ENCODE measurements at places on chromosomes 4 and X.
A peak's percentile ranks its signal among the peaks of the same experiment; 100 is the strongest.

GRCh38 chrX:107823042-107823441 is 2.6 kb upstream of the MID2 start:
- DNase-seq, result no peak

- DNase-seq, result no peak
These were observed 29.3 kb downstream of the CRMP1 start for GRCh38 chr4:5863461-5864113.

- no peak for DNase-seq
These were observed 52.8 kb downstream of the PPEF2 start for GRCh38 chr4:75849461-75849860.

GRCh38 chr4:78318126-78318525 is 233.4 kb upstream of the ANXA3 start:
- DNase-seq, result no peak

- DNase-seq, result no peak
These were observed 155.8 kb downstream of the ATP10D start for GRCh38 chr4:47640911-47641310.

DNA sequence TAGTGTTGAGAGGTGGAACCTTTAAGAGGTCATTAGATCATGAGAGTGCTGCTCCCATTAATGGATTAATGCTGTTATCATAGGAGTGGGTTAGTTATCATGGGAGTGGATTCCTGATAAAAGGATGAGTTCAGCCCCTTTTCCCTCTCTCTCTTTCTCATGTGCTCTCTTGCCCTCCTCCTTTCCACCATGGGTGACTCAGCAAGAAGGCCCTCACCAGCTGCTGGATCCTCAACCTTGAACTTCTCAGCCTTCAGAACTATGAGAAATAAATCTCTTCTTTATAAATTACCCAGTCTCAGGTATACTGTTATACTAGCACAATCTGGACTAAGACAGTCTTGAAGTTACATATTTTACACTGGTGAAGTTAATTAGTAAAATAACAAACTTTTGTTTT is 10.0 kb upstream of the CDKL5 start:
- no peak for DNase-seq

DNA sequence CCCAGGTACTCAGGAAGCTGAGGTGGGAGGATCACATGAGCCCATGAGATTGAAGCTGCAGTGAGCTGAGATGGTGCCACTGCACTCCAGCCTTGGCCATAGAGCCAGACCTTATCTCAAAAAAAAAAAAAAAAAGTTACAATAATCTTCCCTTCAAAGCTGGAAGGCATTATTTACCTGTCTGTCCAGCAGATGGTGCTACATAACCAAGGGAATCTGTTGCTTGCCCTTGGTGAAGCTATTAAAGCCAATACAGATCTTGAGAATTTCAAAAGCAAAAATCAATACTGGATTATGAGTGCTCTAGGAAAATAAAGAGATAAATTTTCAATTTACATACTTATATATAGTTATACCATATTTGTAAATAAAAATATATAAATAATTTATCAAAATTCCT is 25.9 kb downstream of the PKD2 start:
- DNase-seq, result peak; percentile 62

GRCh38 chrX:113033966-113034680 is 193.5 kb upstream of the AMOT start:
- DNase-seq, result no peak

DNA sequence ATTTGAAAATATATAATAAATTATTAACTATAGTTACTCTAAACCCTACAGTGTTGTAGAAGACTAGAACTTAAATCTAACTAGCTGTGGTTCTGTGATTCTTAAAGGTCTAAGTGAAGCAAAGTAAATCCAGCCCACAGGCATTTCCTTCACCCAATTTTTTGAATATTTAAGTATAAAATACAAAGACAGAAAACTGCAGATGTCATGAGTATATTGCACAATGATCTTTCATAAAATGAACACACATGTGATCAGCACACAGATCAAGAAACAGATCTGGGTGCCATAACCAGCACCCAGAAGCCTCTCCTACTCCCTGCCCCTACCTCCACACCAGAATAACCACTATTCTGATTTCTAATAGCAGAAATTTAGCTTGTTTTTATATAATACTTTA is 82.9 kb downstream of the CAMK2D start:
- DNase-seq, result no peak

DNA sequence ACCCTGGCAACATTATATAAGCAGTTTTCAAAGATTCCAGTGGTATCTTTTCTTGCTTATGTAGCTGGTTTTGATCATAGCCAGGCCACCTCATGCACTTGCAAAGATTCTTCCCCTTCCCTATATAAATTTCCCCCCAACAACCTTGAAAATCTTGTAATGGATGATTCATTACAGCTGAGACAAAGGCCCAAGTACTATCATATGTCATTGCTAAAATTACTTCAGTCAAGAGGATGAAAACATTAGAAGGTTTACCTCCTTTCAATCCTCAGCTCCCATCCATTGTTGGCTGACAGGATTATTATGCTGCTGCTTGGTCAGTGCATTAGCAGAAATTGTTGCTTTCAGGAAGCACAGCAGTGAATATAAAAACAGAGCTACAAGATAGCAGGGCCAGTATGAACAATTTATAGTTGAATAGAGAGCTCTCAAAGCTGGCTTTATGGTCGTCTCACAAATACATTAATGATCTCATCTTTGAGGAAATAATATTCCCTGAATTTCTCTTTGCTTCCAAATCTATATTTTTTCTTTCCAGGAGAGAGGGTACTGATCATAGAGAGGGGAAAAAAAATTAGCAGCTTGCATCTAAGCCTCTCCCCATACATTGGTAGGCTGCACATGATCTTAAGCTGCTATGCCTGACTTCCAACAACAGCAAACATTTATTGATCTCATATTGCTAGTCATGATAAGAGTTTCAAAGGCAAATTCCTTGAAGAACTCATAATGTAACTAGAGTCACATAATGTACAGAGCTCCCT is 7.7 kb upstream of the ARHGEF38 start:
- no peak for DNase-seq

- no peak for DNase-seq
These were observed 37.5 kb upstream of the NOCT start for GRCh38 chr4:138978028-138978585.

GRCh38 chrX:154327038-154327820 is 31.6 kb downstream of the TKTL1 start:
- peak; percentile 51 for DNase-seq

GRCh38 chr4:1022051-1022738 is 10.8 kb downstream of the FGFRL1 start:
- DNase-seq, result no peak

GRCh38 chrX:11787564-11787963 is 29.5 kb downstream of the MSL3 start:
- DNase-seq, result peak; percentile 71

GRCh38 chr4:76811604-76812412 is 86.1 kb downstream of the SOWAHB start:
- no peak for DNase-seq

DNA sequence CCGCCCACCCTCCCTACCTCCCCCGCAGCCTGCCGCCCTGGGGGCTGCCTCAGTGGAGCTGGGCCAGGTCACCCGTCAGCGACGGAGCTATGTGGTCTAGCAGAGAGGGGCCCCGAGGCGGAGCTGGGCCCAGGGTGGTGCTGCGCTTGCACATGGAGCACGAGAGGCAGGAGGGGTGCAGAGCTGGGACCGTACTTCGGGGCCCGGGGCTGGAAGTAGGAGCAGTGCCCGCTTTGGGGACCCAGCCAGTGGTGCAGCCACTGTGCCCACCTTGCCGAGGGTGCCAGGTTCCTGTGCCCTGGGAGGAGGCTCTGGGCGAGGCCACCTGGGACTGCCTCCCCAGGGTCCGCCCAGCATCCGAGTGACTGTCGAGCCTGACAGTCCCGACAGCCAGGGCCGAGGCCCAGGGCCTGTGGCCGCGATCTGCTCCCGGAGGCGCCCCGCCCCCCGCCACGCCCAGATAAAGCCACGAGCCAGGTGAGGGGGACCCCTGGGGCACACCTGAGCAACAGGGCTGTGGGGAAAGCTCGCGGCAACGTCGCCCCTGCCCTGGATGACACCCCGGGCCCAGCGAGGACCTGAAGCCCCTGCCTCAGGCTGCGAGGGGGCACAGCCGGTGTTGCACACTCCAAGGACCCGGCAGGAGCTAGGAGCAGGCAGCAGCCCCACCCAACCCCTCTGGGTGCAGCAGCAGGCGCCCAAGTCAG is 117.5 kb downstream of the DNAAF6 start:
- DNase-seq, result no peak

DNA sequence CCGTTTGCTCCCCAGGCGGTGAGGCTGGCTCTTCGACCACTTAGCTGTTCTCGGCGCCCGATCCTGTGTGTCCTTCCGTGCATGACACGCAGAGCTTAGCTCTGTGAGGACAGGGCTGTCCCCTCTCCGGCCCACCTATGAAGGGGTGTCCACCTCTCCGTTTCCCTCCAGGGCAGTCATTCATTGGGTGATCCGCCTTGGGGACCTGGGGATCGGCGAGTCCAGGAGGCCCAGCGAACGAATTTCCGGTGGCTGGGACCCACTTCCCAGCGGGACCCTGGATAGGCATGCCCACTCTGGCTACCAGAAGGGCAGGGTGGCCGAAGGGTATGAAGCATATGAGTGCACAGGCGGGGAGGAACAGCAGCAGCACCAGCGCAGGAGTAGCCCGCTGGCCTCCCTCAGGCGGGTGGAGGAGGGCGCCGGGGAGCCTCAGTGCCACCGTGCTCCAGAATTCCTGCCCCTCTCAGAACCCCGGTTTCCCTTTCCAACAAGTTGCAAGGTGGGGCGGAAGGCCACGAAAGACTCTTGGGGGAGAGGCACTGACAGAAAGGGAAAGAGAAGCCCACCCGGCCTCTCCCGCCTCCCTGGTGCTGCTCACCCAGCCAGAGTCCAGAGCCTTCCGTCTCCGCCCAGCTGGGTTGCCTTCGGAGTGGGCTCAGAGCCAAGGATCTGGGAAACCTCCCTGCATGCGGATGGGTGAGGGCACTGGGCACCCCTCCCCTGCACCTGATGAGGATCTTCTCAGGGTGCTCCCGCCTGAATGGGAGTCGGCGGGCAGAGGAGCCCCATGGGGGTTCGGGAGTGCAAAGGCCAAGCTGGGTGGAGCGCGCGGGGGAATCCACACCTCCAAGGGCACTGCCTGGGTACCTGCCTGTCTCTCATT is 8.6 kb downstream of the HMX1 start:
- DNase-seq, result no peak

GRCh38 chr4:169259271-169259670 is 11.5 kb downstream of the SH3RF1 start:
- no peak for DNase-seq

- no peak for DNase-seq
These were observed 2.7 kb downstream of the TKTL1 start for GRCh38 chrX:154298312-154298711.

- DNase-seq, result no peak
These were observed 1495.5 kb upstream of the ADGRL3 start for GRCh38 chr4:59704616-59705015.

DNA sequence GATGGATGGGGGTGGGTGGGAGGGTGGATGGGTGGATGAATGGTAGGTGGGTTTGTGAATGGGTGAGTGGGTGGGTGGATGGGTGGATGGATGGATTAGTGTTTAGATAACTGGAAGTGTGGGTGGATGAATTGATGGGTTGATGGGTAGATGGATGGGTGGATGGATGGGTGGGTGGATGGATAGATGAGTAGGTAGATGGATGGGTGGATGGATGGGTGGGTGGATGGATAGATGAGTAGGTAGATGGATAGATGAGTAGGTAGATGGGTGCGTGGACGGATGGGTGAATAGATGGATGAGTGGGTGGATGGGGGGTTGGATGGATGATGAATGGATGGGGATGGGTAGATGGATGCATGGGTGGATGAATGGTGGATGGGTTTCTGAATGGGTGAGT is 20.3 kb upstream of the ASMTL start:
- peak; percentile 3 for DNase-seq

GRCh38 chr4:38647101-38647819 is 16.7 kb upstream of the KLF3 start:
- no peak for DNase-seq

- no peak for DNase-seq
These were observed 2.9 kb downstream of the MSANTD1 start for GRCh38 chr4:3251691-3252479.

GRCh38 chr4:166460769-166461550 is 587.9 kb downstream of the TLL1 start:
- no peak for DNase-seq

DNA sequence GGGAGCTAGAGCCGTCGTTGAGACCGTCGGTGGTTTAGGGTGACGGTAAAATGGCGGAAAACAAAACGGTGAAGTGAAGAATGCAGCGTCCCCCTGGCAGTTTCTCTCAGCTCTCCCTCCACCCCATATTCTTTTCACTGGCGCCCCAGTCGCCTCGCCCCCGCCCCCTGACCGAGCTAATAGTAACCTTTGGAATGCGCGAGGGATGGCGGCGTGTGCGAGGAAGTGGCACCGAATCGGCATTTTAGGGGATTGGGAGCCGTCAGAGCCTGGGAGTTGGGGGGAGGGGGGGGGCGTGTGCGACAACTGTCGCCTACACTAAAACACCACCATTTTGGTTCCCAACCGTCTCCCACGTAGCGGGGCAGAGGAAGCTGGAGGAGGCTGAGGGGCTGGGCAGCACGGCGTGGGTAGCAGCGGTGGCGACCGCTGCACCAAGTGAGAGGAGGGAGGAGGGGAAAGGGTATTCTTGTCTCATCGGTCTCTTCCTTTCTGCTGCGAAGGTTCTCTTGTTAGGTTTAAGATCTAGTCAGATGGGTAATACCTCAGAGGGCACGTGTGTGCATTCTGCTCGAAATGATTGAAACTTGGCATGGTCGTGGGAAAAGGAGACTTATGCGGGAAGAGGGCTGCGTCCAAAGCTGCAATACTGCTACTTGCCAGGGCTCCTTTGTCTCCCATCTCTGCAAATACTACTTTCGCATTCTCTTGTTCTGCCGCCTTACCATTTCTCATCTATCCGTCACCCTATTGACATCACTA is 840 bp downstream of the ZNF711 start:
- DNase-seq, result no peak

DNA sequence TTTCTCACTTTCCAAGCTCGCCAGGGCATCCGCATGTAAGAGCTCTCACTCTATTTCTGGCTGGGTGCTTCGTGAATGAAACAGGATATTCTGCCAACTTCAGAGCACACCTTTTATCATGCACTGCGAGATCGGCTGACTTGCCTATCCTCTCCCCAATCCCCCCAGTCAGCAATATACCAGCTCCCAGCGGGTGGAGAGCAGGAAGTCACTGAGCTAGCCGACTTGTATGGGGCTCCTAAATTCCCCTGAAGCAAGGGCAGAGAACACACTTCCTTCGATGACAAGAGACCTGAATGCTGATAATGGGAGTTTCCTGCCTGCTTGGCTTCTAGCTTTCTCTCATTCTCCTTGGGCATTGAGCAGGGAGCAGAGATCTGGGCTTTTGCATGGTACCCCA is 33.8 kb upstream of the MAMLD1 start:
- no peak for DNase-seq

DNA sequence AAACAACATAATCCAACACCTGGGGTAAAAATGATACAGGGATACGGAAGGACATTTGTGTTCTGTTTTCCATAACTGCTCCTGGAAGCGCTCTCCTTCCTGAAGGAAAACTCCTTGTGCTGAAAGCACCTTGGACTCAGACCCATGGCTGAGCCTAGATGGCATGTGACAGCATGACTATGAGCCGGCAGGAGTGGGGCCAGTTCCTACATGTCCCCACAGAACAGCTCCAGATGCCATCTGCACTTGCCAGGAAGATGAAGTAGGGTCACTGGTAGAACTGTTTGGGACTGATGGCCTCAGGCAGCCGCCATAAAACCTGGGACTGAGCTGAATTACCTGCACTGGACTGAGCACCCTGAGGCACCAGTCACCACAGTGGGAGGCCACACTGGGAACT is 56.0 kb upstream of the BCLAF3 start:
- DNase-seq, result no peak

Measured in CD4-positive, alpha-beta T cell treated with Interleukin-4 for 1 hour (primary cell).